ENCODE measurements at places on chromosomes 12 and 14.
A peak's percentile ranks its signal among the peaks of the same experiment; 100 is the strongest.

DNA sequence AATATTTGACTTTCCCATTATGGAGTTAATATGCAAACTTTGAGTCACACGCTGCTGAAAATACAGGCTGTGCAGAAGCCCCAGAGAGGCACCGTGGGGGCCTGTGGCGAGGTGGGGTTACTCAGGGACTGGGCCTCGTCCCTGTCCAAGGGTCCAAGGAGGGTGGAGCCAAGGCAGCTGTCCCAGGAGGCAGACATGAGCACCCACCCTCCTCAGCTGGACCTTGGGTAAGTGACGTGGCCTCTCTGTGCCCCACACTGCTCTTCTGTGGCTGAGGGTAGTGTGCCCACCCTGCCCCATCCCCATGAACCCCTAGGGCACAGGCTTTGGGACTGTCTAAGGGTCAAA, 39.4 kb downstream of the FAM222A start:
- no peak for DNase-seq
- H3K27ac ChIP-seq: no peak overlapping the region
- H3K27me3 ChIP-seq: no peaks in the 10 kb centered on the region
- no peaks in the 10 kb centered on the region for H3K36me3 ChIP-seq

GRCh38 chr14:81193924-81194633, 26.7 kb downstream of the GTF2A1 start:
- no peak for DNase-seq
- H3K27ac ChIP-seq: no peak overlapping the region
- no peaks in the 10 kb centered on the region for H3K36me3 ChIP-seq
- H3K4me1 ChIP-seq: no peaks in the 10 kb centered on the region

GRCh38 chr12:51910168-51910567, 2.9 kb downstream of the ACVRL1 start:
- no peak for DNase-seq
- H3K36me3 ChIP-seq: no peaks in the 10 kb centered on the region
- peak overlapping the region; percentile 50 for H3K27ac ChIP-seq
- peaks cover 31% of the 10 kb centered on the region for H3K4me1 ChIP-seq
- no peaks in the 10 kb centered on the region for H3K27me3 ChIP-seq

DNA sequence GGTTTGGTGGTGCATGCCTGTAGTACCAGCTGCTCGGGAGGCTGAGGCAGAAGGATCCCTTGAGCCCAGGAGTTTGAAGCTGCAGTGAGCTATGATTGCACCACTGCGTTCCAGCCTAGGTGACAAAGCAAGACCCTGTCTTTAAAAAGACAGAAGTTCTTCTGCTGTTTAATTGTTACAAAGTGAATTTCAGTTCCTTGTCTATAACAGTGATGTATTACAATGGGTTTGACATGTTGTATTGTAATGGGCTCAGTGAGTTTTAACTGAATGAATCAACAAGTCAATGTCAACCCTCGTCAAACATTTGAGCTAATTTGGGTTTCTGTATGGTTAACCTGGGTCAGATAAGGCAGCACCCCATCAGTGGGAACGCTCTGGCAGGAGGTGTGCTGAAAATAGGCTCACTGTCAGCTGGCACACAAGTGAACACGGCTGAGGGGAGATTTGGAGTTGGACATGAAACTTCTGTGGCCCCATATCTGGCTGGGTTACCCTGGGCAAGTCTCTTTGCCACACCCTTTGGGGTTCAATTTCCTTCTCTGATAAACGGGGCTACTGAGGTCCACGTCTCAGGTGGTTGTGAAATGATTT, 14.0 kb upstream of the TRPV4 start:
- H3K27me3 ChIP-seq: no peaks in the 10 kb centered on the region
- H3K36me3 ChIP-seq: no peaks in the 10 kb centered on the region
- H3K27ac ChIP-seq: no peak overlapping the region
- H3K4me3 ChIP-seq: no peak overlapping the region

DNA sequence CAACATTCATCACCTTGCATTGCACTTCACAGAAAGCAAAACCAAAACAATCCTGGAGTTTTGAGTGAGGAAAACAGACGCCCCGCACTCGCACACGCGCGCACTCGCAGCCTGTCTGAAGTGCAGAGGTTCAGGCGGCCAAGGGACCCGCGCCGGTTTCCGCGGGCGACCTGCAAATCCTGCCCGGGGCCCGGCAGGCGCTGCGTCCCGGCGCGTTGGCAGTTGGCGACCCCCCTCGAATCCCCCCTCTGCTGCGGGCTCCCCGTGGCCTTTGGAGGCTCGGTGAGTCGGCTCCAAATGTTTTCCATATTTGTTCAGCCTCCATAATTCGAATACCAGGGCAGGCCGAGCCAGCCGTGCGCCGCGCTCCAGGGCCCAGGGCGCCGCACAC, at the start of gene SSPN:
SSPN (plus strand) TSS at position 324 of the 391 bp plus-strand sequence. CDS start 100 bp downstream, outside the sequence.
- peak within 1 kb of the TSS; percentile 65 for H3K27ac ChIP-seq
- peak within 1 kb of the TSS; percentile 59 for H3K4me3 ChIP-seq
- no peaks in the 10 kb centered on the region for H3K4me1 ChIP-seq
- DNase-seq: peak; percentile 56

DNA sequence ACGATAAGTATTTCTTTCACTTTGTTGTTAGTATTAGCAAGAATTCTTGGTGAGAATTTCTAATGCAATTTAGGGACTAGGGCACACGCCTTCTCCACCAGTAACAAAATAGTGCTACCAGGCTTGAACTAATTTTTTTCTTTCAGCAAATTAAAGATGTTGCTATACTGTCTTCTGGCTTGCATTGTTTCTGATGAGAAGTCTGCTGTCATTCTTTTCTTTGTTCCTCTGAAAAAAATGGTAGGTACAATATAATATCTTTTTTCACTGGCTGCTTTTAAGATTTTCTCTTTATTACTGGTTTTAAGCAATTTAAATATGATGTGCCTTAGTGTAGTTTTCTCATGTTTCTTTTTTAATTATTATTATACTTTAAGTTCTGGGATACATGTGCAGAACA, 171.2 kb downstream of the PCNX1 start:
- no peak overlapping the region for H3K27ac ChIP-seq
- H3K36me3 ChIP-seq: peaks cover 10% of the 10 kb centered on the region
- no peaks in the 10 kb centered on the region for H3K4me1 ChIP-seq
- H3K4me3 ChIP-seq: no peak overlapping the region
